Sigmoid colon (tissue), 7 donors: ENCODE measurements at places on chromosomes 1 and 21.

DNA sequence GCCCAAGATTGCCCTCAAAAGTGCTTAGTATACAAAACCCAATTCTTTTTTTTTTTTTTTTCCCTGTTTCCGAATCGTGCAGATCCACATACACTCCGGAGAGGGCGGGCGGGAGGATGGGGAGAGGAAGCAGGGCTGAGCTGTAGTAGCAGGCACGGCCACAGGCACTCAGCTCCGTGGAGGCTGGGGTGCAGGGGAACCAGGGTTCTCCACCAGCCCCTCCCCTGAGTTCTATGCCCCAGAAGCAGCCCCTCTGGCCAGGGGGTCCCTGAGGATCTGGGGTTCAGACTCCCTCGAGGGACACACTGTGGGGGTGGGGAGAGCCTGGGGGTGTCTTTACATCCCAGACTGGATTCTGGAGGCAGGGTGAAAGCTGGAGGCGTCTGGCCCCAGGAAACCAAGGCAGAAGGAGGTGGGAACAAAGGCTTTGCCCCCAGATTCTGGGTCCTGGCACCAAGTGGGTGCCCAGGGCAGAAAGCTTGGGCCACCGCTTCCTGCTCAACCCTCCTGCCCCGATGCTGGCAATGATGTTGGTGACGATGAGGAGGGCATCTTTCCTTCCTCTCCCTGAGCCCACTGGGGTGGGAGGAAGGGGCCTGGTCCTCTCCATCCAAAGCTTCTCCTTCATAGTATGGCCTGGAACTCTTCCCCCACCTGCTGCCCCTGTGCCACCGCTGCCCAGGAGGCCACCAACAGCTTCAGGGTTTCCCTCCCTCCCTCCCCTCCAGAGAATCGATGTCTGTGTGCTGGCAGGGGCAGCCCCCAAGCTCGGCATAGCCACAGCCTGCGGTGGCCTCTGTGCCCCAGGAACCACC, 106.4 kb upstream of the TARDBP start:
- DNase-seq: no peak

GRCh38 chr1:5926686-5927435, 65.4 kb downstream of the NPHP4 start:
- DNase-seq: no peak

GRCh38 chr1:181356505-181357340, 126.6 kb upstream of the CACNA1E start:
- no peak for DNase-seq

DNA sequence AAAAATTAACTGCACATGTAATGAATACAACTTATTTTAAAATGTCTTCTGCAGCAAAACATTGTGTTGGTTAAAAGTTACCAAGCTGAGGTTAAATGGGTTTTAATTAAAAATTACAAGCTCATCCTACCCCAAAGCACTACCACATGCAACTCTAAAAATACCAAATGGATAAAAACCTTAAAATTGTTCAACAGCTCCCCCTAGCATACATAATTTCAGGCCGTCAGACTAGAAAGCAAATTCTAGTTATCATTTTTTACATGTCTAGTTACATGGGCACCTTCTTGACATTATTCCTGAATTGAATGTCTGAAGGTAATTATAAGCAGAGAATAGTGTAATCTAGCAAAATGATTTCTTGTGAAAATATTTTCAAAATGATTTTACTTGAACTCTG, 176.5 kb downstream of the C1orf21 start:
- no peak for DNase-seq

GRCh38 chr1:226529891-226530290, 18.7 kb upstream of the STUM start:
- no peak for DNase-seq

GRCh38 chr1:54745274-54745673, 19.0 kb downstream of the PARS2 start:
- no peak for DNase-seq

GRCh38 chr1:178899402-178899801, 28.5 kb upstream of the ANGPTL1 start:
- no peak for DNase-seq

DNA sequence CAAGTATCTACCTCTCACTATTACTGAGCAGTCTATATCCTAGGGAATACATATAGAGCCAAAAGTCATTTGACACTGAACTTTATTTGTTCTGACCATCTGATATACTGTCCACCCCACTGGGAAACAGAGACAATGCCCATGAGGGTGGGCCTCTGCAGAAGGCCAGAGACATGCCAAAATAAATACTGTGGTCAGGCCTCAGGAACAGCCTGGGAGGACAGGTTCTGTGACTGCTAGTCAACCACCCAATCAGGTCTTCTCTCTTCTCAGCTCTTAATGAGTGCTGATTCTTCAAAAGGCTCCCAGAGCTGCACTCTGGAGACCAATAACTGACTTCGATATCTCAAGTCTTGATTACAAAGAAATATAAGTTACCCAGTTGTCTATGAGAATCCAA, 5.5 kb upstream of the ANKRD35 start:
- DNase-seq: no peak

- no peak for DNase-seq
Measured at GRCh38 chr1:77636864-77637263, 45.6 kb downstream of the ZZZ3 start.

- no peak for DNase-seq
Measured at GRCh38 chr21:36209626-36210171, 53.1 kb downstream of the DOP1B start.

DNA sequence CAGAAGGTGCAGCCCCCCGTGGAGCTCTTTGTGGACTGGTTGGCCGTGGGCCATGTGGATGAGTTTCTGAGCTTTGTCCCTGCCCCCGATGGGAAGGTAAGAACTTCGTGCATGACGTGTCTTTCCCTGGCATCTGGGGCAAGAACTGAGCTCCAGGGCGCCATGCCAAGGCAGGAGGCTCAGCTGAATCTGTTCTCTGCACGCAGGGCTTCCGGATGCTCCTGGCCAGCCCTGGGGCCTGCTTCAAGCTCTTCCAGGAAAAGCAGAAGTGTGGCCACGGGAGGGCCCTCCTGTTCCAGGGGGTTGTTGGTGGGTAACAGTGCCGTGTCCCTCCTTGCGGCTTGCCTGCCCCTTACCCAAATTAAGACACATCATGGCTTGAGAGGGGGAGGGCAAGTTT, 27.7 kb downstream of the PADI3 start:
- DNase-seq: no peak

DNA sequence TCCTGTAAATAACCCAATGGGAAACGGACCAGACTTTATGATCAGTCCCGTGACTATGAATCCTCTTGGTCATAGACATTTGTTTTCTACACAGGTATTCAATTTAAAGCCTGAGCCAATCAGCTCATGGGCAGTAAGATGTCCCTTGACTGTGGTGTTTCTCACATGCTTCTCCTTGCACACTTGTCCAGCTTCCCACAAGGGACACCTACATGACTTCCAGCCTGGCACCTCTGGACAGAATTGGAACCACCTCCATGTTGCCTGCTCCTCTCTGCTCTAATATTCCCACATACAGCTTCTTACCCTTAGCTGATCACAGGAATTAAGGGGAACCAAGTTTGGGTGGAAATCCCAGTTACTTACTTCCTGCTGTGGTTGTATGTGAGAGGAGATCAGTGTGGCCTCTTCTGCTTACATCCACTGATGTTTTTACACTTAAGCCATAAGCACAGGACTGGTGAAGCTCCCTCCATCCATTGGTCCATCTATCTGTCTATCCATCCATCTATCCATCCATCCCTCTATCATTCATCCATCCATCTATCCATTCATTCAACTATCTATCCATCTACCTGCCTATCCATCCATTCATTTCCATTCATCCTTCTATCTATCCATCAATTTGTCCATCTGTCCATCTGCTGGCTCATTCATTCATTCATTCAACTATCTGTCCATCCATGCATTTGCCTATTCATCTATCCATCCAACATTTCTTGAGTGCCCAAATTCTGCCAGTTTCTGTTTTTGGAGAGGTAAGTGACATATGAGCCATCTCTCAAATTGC, 16.4 kb downstream of the RUNX1 start:
- no peak for DNase-seq

GRCh38 chr1:186112280-186112679, 262.8 kb downstream of the TPR start:
- DNase-seq: no peak

GRCh38 chr1:228166170-228166936, 749 bp downstream of the IBA57 start:
- peak; percentile 87 for DNase-seq

DNA sequence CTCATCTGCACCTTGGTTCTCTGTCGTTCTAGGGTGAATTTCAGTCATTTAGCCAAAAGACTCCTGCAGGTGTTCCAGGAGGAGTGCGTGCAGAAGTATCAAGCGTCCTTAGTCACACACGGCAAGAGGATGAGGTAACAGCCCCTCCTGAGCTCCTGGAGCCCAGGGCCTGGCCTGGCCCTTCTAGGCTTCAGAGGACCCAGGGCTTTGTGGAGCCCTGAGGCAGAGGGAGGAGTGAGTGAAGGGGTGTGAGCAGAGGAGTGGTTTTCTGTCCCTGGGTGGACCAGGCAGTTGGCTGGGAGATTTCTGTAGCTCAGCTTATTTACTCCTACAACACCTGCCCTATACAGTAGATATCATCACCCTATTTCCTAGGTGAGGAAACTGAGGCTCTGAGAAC, 15.7 kb upstream of the RASSF5 start:
- no peak for DNase-seq

DNA sequence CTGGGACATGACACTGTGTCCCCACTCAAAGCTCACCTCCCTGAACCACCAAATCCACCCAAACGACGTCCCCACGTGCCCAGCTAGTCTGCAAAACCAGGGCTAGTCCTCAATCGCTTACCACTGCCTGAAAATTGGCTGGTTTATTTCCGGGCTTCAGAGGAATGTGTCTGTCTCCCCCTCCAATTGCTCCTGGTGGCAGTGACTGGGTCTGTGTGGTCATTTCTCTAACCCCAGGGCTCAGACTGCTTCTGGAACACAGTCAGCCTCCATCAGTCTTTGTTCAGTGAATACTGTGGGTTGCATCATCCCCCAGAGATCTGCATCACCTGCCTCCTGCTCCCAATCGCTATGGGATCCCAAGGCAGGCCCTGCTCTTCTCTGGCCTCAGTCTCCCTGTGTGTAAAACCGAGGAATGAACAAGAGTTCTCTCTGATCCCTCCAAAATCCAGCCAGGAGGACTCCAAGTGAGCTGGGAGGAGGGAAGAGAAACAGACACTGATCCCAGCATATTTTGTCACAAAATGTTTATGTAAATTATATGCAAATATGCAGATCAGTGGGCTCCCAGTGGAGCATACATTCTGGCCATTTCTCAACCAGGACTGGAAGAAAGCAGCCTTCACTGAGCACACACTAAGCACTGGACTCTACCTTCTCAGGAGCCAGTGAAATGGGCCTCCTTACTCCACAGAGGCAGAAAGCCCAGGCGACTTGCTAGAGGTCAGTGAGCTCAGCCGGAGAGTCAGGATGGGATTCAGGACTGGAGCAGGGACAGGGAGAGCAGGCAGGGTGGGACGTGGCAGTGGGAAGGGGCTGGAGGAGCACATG, 20.9 kb downstream of the SDC3 start:
- DNase-seq: no peak
